Activated naive CD4-positive, alpha-beta T cell treated with anti-CD3 and anti-CD28 coated beads, Interleukin-2, amount 50 U/mL, for 16 hours (primary cell): ENCODE measurements at places on chromosomes 7 and 10.

GRCh38 chr7:142376356-142376997 lies 118.6 kb upstream of the PRSS58 start:
- no peak for DNase-seq

DNA sequence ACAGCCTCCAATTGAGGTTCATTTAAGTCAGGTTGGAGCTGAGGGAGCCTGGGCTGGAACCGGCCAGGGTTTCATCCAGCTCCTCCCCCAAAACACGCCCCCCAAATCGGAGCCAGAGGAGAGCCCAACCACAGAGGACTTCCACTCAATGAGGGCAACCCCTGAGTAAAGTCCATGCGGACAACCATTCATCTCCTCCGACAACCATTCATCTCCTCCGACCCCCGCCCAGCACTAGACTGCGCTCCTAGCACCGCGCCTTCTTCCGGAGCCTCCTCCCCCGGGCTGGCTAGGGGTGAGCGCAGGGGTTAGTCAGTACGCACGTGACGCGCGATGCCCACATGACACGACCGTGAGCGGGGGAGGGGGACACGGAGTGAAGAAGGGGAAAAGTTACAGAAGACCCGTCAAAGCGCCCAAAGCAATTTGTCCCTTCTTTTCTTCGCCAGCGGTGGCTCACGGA lies 1.4 kb downstream of the MAGI2 start:
- DNase-seq = no peak

GRCh38 chr10:131146790-131147189 lies 164.7 kb downstream of the TCERG1L start:
- no peak for DNase-seq

- no peak for DNase-seq
Measured at GRCh38 chr7:88169717-88170320, 50.0 kb downstream of the SRI start.

- no peak for DNase-seq
Measured at GRCh38 chr7:28055161-28055544, 125.4 kb downstream of the JAZF1 start.

- DNase-seq = no peak
Measured at GRCh38 chr10:125332548-125333208, 172.3 kb upstream of the CTBP2 start.

GRCh38 chr7:151087245-151088018 lies 1.2 kb downstream of the AGAP3 start:
- DNase-seq = peak; percentile 48

DNA sequence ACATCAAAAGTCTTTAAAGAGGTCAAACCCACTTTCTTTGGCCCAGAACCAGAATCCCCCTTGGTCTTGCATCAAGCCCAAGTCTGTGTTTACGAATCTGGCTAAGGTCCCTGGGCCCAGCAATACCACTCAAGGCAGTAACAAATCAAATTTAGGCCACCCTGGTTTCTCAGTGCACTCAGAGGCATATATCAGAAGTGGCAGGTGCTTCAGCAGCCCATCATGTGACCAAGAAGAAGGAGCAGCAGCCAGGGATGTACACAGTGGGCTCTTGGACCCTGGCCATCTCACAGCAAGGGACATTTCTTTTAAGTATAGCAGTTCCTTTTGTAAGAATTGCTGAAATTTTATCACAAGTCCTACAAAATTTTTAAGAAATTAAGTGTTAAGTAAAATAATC lies 7.3 kb upstream of the SLC25A13 start:
- DNase-seq = no peak

- DNase-seq = no peak
Measured at GRCh38 chr10:8910314-8910713, 855.8 kb downstream of the GATA3 start.

- DNase-seq = no peak
Measured at GRCh38 chr10:128209862-128210214, 83.6 kb upstream of the MKI67 start.

DNA sequence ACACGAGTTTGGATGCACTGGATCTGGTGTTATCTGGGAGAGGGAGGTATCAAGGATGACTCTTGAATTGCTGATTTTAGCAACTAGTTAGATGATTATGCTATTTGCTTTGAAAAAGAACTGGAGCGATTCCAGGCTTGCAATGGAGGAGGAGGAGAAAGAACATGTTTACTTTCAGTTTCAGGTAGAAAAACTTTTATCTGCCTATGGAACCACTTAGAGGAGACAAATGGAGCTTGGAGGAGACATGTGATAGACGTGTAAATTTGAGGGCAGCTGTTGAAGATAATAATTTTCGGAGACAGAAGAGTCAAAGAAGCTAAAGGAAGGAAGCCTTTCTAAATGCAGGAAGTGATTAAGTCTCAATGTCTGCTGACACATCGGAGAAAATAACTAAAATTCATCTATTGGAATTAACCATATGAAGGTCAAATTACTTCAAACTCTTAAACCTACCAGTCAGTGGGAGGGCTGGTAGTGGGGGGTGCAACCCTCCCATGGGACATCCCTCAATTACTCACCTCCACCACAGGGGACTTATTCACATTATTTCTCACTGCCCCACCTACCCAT lies 56.4 kb upstream of the GNAI1 start:
- DNase-seq = peak; percentile 18

DNA sequence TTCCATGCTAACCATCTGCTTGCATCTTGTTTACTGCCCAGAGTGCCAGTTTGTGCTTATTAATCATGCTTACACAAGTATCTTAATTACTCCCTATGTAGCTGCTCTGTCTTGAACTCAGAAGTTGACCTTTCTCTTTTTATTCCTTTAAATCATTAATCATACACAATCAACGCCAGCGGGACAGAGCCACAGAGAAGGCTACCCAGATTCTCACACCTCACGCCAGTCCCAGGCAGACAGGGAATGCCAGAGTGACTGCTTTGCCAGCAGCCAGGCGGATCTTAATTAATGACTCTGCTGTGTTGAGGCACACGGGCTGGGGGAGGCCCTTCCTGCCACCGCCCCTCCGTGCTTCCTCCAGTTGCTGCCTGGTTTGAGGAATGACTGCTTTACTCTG lies 229.4 kb downstream of the LRMDA start:
- DNase-seq = no peak

DNA sequence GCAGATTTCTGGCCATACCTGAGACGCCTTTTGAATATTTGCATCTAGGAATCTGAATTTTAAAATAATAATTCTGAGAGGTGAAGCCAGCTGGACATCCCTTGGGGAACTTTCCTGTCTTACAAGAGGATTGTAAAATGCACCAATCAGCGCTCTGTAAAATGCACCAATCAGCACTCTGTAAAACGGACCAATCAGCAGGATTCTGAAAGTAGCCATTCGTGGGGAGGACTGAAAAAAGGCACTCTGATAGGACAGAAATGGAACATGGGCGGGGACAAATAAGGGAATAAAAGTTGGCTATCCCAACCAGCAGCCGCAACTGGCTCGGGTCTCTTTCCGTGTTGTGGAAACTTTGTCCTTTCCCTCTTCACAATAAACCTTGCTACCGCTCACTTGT lies 9.9 kb downstream of the PPIF start:
- DNase-seq = no peak

- no peak for DNase-seq
Measured at GRCh38 chr7:81231301-81231838, 312.5 kb upstream of the SEMA3C start.

DNA sequence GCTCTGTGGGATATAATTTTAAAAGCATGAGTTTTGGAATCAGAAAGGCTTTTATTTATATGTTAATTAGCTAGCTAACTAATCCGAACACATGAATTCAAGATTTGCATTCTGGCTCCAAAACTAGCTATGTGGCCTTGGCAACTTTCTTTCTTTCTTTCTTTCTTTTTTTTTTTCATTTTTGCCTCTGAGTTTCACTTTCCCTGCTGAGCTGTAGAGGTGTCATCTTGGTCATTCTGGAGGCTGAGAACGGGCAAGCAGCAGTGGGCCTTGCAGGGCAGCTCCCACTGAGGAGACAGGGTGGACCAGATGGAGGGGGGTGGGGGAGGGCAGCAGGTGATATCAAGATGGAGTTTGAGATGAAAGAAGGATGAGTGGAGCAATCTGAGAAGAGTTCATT lies 24.8 kb upstream of the SFMBT2 start:
- DNase-seq = no peak
